ENCODE measurements at places on chromosomes 13 and 19.

- DNase-seq = no peak
These were observed at the start of gene IFNL1 for GRCh38 chr19:39296055-39296645. TSS of gene IFNL1 (plus strand) at chr19:39296407. CDS start at chr19:39296422, 15 bp downstream.

DNA sequence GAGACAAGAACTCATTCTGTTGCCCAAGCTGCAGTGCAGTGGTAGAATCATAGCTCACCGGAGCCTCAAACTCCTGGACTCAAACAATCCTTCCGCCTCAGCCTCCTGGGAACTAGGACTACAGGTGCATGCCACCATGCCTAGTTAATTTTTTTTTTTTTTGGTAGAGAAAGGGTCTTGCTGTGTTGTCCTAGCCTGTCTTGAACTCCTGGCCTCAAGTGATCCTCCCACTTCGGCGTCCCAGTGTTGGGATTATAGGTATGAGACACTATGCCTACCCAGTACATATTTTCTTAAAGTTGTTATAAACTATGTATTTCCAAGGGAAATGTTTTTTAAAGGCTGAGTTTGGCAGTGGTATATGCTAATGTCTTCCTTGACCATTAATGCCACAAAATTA, 412.6 kb downstream of the KLF12 start:
- DNase-seq = no peak

GRCh38 chr13:98581971-98582702, 5.2 kb upstream of the STK24 start:
- DNase-seq = no peak

GRCh38 chr19:16168465-16169081, 4.8 kb downstream of the CIB3 start:
- no peak for DNase-seq

DNA sequence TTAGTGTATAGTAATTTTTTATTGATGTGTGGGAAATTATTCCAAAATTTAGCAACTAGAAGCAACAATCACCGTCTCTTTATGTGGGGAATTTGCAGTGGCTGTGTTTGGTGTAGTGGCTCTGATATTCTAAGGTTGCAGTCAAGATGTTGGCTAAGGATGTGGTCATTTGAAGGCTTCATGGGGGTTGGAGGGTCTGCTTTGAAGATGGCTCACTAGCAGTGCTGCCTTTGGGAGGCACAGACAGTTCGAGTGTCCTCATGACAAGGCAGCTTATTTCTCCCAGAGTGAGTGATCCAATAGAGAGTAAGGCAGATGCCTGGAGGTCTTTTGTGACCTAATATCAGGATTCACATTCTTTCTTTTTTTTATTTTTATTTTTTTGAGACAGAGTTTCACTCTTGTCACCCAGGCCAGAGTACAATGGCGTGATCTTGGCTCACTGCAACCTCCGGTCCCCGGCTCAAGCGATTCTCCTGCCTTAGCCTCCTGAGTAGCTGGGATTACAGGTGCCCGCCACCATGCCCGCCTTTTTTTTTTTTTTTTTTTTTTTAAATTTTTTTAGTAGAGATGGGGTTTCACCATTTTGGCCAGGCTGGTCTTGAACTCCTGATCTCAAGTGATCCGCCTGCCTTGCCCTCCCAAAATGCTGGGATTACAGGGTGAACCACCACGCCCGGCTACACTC, 8.7 kb downstream of the GPI start:
- DNase-seq = no peak

GRCh38 chr19:53581871-53582279, 43.9 kb downstream of the ZNF331 start:
- DNase-seq = no peak

DNA sequence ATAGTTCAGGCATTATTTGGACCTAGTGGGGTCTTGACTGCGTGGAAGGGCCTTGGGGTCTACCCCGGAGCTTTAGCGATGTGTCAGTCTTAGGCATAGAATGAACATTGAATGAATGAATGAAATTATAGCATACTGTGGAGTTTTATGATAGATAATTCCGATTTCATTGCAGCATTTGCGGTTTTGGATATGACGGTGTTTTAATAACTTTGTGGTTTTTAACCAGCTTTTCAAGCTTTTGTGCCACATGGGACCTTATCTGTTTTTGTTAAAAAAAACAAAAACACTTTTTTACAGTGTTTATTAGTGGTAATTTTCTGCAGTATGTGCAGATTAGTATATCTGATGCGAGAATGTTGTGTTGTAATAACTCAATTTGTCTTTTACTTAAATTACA, 696 bp downstream of the NUP58 start:
- DNase-seq = no peak

GRCh38 chr13:40432018-40432978, 234.1 kb downstream of the FOXO1 start:
- no peak for DNase-seq

DNA sequence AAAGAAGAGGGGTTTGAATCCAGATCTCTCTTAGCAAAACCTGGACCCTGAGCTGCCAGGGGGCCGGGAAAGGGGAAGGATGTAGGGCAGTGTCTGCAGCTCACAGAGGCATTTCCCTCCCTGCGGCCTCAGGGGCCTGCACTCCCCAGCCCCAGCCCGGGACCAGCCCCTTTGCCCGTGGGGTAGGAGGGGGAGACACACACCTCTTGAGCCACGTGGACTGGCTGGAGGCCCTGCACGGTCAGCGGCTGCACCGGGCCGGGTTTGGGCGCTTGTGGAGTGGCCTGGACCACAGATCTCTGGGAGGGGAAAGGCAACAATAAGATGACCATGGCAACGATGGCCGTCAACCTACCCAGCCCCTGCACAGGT, 26.9 kb downstream of the RFX1 start:
- no peak for DNase-seq

DNA sequence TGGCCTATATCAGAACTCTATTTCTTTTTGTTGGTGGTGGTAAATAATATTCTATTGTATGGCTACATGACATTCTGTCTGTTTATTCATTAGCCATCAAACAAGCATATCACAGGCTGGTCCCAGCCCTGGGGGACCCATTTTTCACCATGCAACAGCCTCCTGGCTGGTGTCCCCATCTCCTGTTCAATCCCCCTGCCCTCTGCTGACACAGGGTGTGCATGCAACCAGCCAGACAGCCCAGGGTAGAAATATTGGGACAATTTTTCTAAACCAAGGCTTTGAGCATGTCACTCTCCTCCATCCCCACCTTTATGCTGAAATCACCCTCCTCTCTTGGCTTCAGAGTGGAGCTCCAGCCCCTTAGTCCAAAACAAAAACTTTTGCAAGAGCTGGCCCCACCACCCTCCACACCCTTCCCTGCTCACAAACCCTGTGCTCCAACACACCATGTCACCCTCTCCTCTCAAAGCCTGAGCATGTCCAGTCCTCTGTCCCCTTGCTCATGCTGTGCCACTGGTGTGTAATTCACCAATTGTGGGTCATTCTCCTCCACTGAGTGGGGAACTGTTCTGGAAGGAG, 153.0 kb upstream of the UQCRFS1 start:
- no peak for DNase-seq

- DNase-seq = no peak
These were observed 81.0 kb upstream of the MBNL2 start for GRCh38 chr13:97141097-97141496.

GRCh38 chr19:18306209-18306887, 16.5 kb downstream of the LSM4 start:
- DNase-seq = no peak

- DNase-seq = no peak
These were observed 7.0 kb upstream of the TSC22D1 start for GRCh38 chr13:44583137-44583536.

DNA sequence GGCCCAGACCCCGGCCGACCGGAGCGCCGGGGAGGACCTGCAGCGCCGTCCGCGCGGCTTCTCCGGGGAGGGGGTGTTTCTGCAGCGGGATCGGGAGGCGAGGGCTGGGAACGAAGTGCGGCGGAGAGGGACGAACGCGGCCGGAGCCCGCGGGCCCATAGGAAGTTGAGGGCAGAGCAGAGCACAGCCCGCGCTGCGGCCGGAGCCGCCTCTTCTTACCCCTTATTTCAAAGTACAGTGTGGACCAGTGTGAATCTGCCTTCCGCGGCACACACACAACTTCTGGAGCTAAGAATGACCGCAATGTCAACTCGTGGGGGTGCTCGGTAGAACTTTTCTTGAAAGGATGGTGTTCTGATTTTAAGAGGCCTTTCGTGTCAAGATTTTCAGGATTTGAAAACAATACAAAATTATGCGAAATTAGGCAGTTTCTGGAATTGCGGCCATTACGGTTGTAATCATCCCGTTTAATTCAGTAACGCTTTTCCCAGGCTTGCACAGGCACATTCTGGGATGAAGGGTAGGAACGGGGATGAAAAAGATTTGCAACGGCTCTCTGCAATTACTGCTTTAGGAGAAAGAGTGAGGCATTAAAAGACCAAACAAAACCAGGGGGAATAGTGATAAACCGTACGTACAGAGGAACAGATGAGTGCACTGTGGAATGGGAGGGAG, 821 bp downstream of the TDRD3 start:
- DNase-seq = peak; percentile 18

DNA sequence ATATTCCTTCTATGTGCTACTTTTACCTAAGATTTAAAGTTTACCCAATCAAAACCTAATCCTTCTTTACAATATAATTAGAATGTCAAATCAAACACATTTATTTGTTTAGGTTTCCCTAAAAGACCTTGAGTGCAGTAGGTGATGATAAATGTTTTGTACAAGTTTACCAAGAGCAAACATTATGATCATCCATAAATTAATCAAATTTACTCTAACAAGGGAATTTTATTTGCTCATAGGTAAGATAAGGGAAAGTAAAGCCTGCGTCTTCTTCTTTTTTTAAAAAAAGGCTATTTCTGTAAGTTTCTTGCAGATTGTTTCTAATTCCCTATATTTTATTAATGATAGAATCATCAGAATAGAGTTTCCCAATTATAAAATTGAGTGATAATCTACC, 48.0 kb upstream of the PCDH17 start:
- DNase-seq = no peak

DNA sequence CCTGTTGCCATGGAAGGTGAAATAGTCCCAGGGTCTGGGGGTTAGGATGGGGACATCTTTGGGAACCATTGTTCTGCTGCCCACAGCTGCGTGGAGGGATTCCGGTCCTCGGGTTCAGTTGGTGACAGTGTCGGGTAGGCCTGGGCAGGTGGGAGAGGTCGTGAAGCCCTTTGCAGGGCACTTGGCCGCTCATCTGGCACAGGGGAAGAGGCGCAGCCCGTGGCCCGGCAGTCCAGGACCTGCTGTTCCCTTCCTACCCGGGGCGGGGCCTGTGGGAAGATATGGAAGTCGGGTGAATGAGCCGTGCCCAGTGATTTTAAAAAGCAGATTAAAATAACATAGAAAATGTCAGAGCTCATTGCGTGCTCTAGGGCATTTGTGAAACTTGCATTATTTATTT, 44.8 kb downstream of the KDM4B start:
- DNase-seq = no peak

DNA sequence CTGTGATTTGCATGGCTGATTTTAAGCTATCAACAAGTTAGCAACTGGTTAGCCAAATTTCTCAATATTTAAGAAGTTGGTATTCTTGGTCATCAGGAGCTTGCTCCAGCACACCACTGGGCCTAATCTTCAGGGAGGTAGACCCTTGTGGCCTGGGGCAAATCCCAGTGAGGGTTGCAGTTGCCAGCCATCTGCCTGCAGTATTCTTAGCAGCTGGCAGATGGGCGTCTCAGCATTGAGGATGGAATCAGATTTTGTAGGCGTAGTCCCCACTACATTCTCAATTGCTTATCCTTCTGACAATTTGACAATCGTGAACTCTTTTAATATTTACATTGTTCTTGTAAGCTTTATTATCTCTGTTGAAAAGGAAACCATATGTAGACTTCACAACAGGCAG, 1266.2 kb downstream of the SLITRK5 start:
- DNase-seq = no peak

DNA sequence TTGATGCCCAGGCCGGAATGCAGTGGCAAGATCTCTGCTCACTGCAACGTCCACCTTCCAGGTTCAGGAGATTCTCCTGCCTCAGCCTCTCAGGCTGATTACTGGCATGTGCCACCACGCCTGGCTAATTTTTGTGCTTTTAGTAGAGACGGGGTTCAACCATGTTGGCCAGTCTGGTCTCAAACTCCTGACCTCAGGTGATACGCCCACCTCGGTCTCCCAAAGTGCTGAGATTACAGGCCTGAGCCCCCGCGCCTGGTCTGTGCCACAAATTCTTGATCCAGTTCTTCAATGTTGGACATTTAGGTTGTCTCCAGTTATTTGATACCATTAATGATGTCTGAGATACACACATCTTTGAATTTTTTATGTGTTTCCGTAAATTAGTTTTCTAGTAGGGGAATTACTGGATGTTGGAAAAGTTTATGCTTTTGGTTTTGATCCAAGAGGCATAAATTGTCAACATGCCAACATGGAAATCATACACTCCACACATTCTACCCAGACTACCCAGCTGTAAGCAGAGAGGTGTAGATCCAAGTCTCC, 525 bp upstream of the COG3 start:
- no peak for DNase-seq

DNA sequence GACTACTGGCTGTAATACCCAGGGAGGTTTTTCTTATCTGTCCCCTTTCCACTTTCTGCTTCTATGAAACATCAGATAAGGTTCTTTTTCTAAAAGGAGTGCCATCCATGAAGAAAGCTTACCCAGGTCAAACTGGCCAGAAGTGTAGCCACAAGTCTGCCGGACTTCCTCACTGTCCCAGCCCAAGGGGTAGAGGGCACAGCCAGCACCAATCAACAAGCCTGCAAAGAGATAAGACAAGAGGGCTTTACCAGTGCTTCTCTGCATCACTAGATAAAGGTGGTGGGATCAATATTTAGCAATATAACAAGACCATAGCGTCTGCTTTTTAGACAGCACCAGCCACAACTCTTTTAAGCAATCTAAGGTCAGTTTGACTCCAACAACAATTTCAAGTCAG, 224.7 kb downstream of the LHFPL6 start:
- no peak for DNase-seq

GRCh38 chr13:71583581-71583980, 283.4 kb downstream of the DACH1 start:
- no peak for DNase-seq

- no peak for DNase-seq
These were observed 60.2 kb upstream of the RFC3 start for GRCh38 chr13:33757713-33758112.

- DNase-seq = no peak
These were observed 184.3 kb upstream of the TSC22D1 start for GRCh38 chr13:44760434-44760833.

- DNase-seq = no peak
These were observed 112.2 kb downstream of the IER2 start for GRCh38 chr19:13262450-13262849.

GRCh38 chr19:50932018-50932689, 20.7 kb downstream of the KLK5 start:
- no peak for DNase-seq

- no peak for DNase-seq
These were observed 60.8 kb downstream of the ALOX5AP start for GRCh38 chr13:30796132-30796572.

DNA sequence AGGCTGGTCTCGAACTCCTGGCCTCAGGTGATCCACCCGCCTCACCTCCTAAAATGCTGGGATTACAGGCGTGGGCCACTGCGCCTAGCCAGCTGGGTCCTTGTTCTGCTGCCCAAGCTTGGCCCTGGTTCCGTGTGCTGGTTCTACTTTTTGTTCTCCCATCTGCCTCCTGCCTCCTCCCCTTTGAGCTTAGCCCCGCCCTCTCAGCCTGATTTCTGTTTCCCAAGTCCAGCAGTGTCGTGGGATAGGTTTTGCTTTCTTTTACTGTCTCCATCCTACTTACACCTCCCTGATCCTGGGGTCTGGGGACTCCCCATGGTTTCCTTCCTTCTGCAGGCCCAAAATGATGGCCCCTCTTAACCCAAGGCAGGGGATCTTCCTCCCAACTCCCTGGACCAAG, 2.4 kb downstream of the BLOC1S3 start:
- DNase-seq = no peak
